Nucleus accumbens (tissue), 56 donors: ENCODE measurements at places on chromosomes 1 and 21.

DNA sequence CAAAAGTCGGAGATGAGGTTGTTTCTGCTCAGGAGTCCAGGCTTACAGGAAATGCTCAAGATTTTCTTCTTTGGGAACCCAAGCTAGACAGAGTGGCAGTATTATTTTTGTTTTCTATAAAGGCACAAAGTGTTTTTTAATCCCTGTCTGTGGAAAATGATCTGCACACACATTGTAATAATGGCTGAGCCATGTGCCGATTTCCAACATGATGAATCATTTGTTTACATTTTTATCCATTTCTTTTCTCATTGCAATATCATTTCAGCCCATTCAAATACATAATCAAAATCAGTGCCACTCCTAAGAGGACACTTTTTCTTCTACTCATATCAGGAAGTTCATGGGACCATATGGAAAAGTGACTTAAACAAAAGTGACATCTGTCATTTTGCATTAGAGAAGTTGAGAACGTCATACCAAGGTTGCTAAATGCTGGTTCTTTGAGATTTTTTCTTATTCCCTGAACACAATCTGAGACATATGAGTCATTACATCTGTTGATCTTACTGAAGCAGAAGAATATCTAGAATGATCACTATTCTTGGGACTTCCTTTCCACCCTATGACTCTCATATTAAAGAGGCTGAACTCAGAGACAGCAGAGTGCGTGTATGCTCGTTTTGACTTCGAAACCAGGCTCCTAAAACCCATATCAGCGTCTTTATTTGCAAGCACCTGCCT lies 44.9 kb downstream of the ACTA1 start:
- DNase-seq, result no peak

DNA sequence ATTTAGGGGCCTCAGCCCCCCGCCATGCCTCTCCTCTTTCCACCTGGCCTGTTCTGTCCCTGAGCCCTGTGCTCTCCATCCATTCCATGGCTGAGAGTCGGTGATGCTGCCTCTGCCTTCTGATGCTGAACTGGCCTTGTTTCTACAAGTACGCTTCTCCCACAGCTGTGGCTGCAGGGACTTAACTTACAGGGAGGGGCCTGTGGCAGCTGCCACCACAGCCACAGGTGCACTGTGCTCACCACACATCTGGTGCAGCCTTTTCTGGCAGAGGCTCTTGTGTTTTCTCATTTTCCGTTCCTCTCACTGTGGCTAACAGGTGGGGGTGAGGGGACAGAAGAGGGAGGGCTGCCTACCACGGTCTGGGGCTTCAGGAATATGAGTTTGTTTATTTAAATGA lies 4.2 kb downstream of the FMO1 start:
- DNase-seq, result no peak

GRCh38 chr1:224507771-224508523 lies 73.3 kb upstream of the WDR26 start:
- DNase-seq, result no peak

DNA sequence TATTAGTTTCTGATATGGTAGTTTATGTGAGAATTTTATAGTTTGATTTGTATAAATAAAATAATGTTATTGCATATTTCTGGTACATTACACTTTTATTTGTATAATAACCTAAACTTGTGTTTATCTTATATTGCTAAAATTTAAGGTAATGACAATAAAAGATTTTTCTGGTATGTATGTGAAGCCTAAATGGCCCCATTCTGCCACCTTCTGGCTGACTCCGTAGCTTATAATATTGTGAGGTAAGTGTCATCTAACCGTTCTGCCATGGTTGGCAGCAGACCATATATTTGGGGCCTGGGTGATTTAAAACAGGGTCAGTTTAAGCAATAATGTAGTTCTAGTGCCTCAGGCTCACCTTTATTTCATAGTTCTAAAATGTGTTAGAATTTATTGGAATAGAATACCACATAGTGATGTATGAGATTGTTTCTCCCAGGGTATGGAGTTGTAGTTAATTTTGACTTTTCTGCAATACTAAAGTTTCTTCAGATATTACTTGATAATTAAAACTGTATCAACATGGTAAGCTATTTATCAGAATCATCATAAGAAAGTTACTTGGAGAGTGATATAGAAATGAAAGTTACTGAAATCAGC lies 21.2 kb upstream of the PRKACB start:
- peak; percentile 25 for DNase-seq

- DNase-seq, result no peak
Observed at GRCh38 chr1:90126834-90127233, 131.9 kb downstream of the ZNF326 start.

DNA sequence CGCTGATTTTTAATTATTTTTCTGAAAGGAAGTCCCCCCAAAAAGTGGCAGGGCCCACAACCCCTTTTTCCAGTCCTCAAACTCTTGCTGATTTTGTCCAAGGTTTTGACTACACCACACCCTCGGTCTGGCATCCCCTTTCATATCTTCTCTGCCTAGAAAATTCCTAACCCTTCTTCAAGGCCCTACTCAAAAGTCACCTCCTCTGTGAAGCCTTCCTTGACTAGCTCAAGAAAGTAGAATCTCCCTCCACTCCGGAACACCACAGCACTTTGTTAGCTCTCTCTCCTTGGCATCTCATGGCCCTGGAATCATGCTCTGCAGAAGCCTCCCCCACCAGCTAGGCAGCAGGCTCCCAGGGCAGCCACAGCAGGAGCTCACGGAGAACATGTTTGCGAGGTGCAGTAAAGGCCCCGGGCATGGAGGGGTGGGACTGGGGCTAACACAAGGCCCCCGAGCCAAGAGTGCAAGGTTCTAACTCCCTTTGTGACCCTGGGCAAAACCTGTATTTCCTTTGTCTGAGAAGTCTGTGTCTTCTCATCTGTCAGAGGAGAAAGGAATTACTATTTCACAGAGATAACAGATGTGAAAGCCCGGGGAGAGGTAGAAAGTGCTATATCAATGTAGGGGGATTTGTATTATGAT lies 17.7 kb upstream of the S100A7 start:
- DNase-seq, result no peak
